NCI-H1092 treated with DMSO at 0.1 percent for 48 hours (cell line): ENCODE measurements at places on chromosomes 1 and 21.
A peak's percentile ranks its signal among the peaks of the same experiment; 100 is the strongest.

DNA sequence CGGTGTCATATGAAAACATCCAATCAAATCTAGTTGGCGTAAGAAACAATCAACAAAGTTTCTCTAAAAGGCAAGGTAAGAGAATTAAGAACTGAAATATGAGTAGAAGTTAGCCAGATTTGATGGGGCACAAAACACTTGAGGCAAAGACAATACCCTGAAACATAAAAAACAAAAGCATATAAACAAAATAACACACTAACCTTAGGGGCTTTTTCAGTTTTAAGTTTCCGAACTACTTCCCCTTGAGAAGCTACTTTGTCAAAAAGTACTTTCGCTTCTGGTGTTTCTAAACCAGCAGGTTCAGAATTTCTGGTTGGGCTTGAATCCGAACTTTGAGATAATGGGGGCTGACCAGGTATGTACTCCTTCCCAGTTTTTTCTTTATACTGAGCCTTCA lies 57.9 kb downstream of the EPRS1 start:
- DNase-seq = no peak

GRCh38 chr1:184941735-184942134 lies 32.6 kb downstream of the NIBAN1 start:
- no peak for DNase-seq

- DNase-seq = no peak
Measured at GRCh38 chr21:37593015-37593414, 226.4 kb downstream of the DYRK1A start.

GRCh38 chr1:11691928-11692711 lies 610 bp downstream of the DRAXIN start:
- DNase-seq = peak; percentile 27

DNA sequence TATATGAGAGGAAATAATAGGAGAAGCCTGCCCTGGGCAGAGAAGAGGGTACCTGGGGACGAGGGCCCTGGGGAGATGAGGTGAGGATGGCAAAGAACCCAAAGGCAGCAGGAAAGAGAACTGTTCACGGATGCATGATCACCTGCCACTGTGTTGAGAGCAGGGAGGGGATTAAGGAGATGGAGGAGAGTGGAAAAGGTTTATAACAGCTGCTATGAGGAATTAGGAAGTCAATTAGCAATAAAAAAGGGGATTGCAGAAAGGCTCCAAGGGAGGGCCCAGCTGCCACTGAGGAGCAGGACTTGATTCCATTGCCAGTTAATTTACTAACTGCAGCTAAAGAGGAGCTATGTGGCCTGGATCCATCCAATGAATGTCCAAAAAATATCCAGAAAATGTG lies 61.1 kb downstream of the GFI1 start:
- DNase-seq = no peak

DNA sequence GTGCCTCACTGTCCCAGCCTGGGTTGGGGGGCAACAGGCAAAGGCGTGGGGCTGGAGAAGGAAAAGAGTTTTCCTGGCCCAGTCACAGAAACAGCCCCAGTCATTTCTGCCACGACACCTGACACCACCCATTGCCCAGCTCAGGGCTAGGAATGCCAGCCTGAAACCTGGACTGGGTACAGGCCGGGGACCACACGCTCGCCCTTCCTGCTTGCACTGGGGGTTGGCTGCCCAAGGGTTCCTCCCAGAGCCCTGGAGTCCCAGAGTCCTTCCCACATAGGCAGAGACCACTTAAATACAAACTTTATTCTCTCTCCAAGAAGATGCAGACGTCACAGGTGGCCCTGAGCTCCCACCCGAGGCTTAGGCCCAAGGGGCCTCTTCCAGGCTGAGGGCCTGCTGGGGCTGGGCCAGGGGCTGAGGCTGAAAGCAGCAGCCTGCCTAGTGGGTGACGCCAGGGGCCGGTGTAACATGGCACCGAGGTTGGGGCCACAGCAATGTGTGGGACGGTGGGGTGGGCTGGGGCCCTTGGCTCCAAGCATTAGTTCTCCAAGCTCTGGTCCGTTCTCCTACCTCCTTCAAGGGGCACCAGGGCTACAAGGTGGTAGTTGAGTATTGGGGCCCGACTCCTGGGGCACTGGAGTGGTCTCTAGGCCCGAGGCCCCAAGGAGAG lies 1.6 kb downstream of the TMEM52 start:
- DNase-seq = no peak

DNA sequence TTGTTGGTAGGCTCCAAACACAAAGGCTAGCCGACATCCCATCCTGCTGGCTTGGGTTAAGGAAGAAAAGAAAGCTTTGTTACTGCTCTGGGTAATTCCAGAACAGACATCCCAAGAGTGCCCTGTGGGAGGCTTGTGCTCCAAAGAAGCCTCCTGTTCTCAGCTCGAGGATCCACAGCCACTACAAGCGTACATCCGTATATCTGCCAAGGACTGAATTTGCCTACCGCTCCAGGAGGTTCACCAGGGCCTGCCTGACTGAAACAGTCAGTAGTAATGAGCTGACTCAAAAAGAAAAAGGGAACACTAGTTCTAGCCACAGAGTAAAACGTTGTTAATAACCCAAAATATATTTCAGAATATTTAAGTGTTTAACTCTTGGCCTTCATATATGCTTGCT lies 24.8 kb upstream of the MUTYH start:
- DNase-seq = no peak

- DNase-seq = peak; percentile 86
Measured at GRCh38 chr1:155080312-155081228, 1.9 kb downstream of the EFNA3 start.

- no peak for DNase-seq
Measured at GRCh38 chr1:209552406-209553264, 30.9 kb upstream of the CAMK1G start.

- DNase-seq = no peak
Measured at GRCh38 chr1:53148123-53148522, 5.7 kb upstream of the SLC1A7 start.

- DNase-seq = no peak
Measured at GRCh38 chr1:203082571-203083462, 3.0 kb downstream of the MYOG start.

GRCh38 chr1:4853904-4854303 lies 199.5 kb downstream of the AJAP1 start:
- no peak for DNase-seq

GRCh38 chr1:36884029-36884701 lies 150.2 kb downstream of the GRIK3 start:
- DNase-seq = no peak

DNA sequence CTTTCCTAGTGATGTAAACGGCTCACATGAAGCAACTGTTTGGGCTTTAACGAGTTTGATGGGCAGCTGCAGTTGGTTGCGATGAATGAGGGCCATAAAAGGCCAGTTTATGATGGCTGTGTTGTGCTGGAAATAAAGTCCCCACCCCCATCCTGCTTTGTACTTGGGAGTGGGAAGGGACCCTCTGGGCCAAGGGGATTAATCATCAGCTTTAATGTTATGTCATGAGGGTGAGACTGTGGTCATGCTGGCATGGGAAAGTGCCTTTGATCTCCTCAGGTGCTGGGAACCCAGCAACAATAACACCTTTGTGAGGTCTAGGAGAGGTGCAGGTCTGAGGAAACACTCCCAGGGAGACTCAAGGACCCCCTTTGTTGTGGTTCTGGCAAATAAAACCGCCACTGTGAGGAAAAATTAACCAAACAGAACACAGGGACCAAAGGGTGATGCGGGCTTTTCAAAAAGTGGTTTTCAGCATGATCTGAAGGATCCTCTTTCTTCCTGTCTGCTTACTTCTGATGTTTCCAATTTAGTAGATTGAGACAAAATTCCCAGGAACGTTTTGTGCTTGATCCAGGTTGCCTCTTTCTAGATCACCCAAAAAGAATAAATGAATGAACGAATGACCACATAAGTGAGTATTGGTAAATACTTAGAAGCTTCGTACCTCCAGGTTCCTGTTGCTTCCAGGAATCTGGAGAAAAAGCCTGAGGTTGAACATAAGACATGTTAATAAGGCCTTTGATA lies 257.8 kb upstream of the HOOK1 start:
- DNase-seq = no peak

DNA sequence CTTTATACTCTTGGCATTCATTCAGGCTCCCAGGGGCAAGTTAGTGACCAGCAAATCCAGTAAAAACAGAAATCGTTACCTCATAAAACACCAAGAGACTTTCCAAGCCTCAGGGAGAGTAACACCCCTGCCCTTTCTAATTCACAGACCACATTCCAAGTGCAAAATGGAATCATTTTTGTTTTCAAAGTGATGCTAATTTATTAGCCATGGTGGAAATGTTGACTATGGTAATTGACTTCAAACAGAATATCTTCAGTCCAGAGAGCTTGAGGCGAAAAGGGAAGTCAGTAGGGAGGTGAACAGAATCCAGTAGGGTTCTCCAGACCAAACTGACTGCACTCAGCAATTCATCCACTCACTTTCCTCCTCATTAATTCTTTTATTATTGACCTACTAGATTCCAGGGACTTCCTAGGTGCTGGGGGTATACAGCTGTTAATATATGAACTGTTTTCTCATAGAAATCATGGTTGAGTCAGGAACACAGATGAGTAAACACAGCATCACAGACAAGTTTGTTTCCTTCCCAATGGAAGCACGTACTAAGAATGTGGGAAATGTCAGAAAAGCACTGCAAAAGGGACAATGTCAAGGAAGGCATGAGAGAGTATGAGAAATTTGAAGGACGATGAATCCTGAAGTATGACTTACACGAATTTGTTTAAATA lies 388.5 kb upstream of the C1orf87 start:
- DNase-seq = no peak

- DNase-seq = no peak
Measured at GRCh38 chr1:24133819-24134218, 9.1 kb downstream of the IL22RA1 start.

- DNase-seq = no peak
Measured at GRCh38 chr1:56444960-56445646, 134.3 kb downstream of the PLPP3 start.

DNA sequence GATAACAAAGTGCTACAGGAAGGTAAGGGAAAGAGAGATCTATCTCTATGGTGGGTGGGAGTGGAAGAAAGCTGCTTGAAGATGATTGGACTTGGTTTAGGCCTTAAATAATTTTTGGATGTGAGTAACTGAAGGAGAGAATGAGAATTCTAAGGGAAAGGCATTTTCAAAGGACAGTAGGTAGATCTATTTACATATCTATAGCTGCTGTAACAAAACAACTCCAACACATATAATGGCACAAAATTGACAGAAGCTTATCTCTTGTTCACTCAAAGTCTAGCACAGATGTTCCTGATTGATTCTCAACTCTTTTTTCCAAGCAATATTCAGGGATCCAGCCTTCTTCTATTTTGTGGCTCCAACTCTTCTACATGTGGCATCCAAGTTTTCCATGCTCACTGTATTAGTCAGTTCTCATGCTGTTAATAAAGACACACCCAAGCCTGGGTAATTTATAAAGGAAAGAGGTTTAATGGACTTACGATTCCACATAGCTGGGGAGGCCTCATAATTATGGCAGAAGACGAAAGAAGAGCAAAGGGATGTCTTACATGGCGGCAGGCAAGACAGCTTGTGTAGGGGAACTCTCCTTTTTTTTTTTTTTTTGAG lies 3.1 kb upstream of the DDAH1 start:
- no peak for DNase-seq

DNA sequence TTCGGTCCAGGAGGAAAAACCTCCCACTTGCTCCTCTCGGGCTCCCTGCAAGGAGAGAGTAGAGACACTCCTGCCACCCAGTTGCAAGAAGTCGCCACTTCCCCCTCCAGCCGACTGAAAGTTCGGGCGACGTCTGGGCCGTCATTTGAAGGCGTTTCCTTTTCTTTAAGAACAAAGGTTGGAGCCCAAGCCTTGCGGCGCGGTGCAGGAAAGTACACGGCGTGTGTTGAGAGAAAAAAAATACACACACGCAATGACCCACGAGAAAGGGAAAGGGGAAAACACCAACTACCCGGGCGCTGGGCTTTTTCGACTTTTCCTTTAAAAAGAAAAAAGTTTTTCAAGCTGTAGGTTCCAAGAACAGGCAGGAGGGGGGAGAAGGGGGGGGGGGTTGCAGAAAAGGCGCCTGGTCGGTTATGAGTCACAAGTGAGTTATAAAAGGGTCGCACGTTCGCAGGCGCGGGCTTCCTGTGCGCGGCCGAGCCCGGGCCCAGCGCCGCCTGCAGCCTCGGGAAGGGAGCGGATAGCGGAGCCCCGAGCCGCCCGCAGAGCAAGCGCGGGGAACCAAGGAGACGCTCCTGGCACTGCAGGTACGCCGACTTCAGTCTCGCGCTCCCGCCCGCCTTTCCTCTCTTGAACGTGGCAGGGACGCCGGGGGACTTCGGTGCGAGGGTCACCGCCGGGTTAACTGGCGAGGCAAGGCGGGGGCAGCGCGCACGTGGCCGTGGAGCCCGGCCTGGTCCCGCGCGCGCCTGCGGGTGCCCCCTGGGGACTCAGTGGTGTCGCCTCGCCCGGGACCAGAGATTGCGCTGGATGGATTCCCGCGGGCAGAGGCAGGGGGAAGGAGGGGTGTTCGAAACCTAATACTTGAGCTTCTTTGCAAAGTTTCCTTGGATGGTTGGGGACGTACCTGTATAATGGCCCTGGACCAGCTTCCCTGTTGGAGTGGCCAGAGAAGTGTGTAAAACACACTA lies 45.3 kb downstream of the MRPL39 start:
- no peak for DNase-seq

DNA sequence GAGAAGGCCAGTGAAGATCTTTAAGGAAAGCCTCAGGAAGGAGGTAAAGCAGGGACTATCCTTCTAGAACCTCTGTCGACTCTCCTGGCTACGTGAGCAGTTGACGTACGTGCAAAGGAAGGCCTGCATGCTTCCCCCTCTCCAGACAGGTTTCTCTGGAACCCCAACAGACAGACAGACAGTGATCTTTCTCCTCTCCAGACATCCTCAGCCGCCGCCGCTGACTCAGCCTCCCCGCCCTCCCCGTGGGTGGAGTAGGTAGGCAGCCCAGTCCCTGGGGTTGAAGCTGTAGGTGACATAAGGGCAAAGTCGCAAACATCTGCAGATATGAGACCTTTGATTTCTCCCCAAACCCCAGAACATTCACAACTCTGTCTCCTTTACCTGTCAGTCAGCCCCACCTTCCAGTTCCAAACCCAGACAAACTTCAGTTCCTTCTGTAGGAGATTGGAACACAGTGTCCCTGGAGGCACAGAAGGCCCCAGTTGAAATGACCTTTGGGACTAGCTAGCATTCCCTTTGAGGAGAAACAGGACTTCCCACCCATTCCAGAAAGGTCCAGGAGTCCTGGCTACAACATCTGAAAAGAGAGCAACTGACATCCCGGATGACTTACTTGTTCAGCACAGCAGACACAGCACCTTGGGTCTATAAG lies 146.0 kb upstream of the JUN start:
- DNase-seq = no peak

- no peak for DNase-seq
Measured at GRCh38 chr1:62724430-62724829, 36.2 kb upstream of the DOCK7 start.

GRCh38 chr1:9520411-9520810 lies 18.9 kb upstream of the SLC25A33 start:
- no peak for DNase-seq

- no peak for DNase-seq
Measured at GRCh38 chr1:201296352-201296751, 13.0 kb downstream of the PKP1 start.

GRCh38 chr1:184032930-184033418 lies 4.6 kb downstream of the COLGALT2 start:
- DNase-seq = no peak
